ENCODE measurements at places on chromosomes 16 and 17. TPM values are rescaled to one million over a fixed set of nuclear protein-coding genes. Genes with fewer than 3 reads are reported as not detected.

EXOC3L1 gene
- polyA plus RNA-seq, result 4.8 TPM

SERPINF2 gene
- 134 TPM for polyA plus RNA-seq

TBX4 gene
- polyA plus RNA-seq, result 0.08 TPM

ADAP2 gene
- 4.2 TPM for polyA plus RNA-seq

CCDC92B gene
- polyA plus RNA-seq, result 0.14 TPM

GPRC5B gene
- 146 TPM for polyA plus RNA-seq

DNA sequence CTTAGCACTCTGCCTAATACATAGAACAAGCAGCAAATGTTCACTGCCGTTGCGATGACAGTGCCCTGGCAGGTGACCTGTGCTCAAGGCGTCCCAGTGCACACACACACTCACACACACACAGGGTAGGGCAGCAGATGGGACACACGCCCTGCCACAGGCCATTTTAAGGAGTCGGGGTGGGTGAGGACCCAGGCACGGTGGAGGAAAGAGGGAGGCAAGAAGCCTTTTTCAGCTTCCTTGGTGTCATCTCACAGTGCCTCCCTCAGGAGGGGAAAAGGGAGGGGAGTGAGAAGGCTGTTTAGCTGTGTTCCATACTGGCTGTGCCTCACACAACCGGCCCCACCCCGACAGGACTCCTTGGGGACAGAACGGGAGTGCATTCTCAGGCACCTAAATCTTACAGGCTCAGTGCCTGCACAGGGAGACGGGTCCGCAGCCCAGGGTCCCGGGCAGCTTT, 1.5 kb downstream of the PITPNM3 start:
- DNase-seq, result no peak

- DNase-seq, result no peak
Observed at GRCh38 chr16:85515319-85515745, 97.8 kb upstream of the GSE1 start.

DNA sequence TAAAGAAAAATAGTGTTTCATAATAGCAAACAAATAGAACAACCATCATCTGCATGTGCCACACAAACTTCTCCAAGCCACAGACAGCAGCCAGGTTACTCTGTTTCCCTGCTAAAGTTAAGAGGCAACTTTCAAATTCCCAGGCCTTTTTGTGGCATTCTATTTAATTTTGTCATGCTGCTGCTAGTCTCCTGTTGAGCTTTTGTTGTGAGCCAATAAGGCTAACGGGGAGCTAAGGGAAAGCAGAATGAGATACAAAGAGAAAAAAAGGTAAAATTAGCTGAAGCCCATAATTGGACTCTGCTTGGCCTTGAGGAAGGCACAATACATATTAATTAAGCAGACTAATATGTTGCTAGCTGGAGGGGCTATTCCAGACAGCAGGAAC, 74.7 kb upstream of the GNAO1 start:
- no peak for DNase-seq

- DNase-seq, result peak; percentile 78
Observed at GRCh38 chr16:86959091-86959651, 358.0 kb downstream of the C16orf95 start.

DNA sequence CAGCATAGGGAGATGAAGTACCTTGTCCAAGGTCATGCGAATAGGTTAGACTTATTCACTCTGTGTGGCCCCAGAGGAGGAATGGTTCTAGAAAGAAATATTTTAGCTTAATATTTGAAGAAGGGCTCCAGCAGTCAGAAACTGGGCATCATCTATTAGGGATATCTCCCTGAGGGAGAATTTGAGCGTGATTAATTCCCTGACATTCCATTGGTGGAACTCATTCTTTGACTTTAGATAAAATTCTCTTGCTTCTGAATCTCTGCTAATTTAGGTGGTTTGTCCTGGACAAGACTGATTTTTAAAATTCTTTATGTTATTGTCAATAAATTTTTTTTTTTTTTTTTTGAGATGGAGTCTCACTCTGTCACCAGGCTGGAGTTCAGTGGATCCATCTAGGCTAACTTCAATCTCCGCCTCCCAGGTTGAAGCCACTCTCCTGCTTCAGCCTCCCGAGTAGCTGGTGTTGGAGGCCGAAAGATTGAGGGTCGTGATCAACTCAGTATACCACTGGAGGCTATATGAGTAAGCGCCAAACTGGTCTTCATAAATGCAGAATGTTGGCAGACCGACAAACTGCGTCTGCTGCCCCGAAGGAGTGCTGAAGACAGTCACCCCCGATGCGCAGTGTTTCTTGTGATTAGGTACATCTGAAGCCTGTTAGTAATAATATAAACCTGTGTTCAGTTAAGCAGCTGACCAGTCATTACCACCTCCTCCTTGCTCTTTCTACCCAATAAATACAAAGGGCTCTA, 267.9 kb upstream of the HSBP1 start:
- no peak for DNase-seq
